A375 (cell line): ENCODE measurements at places on chromosomes 1 and 21. TPM values are rescaled to one million over a fixed set of nuclear protein-coding genes. Genes with fewer than 3 reads are reported as not detected.

Gene KCNE1
- total RNA-seq = 2.2 and 2.8 TPM in 2 replicates

Gene LCE1E
- not detected in 2 replicates for total RNA-seq

Gene CLDN14
- not detected in 2 replicates for total RNA-seq

Gene TNFSF4
- 0.61 and 0.79 TPM in 2 replicates for total RNA-seq

Gene CTNNBIP1
- total RNA-seq = 50.6 and 55.4 TPM in 2 replicates

Gene RXFP4
- total RNA-seq = not detected in 2 replicates

Gene ARMH1
- total RNA-seq = not detected in 2 replicates

Gene IL20
- total RNA-seq = 0.23 TPM in 1 of 2 replicates, not detected in the other

Gene FAM72D
- total RNA-seq = 11.4 and 14.5 TPM in 2 replicates

Gene LMX1A
- not detected in 2 replicates for total RNA-seq

Gene JAM2
- 0.04 TPM in 1 of 2 replicates, not detected in the other for total RNA-seq

Gene GBP3
- total RNA-seq = 1.1 and 2.0 TPM in 2 replicates

Gene FASLG
- not detected in 2 replicates for total RNA-seq

Gene FAM110D
- 0.03 TPM in 1 of 2 replicates, not detected in the other for total RNA-seq

Gene KRTAP20-1
- total RNA-seq = not detected in 2 replicates

Gene KRTAP12-2
- total RNA-seq = not detected in 2 replicates

Gene CA14
- not detected in 2 replicates for total RNA-seq

Gene INAVA
- total RNA-seq = 19.5 and 21.9 TPM in 2 replicates

Gene DNAH14
- 48.6 and 70.3 TPM in 2 replicates for total RNA-seq

Gene PRKAA2
- 1.6 and 2.0 TPM in 2 replicates for total RNA-seq

Gene MACO1
- total RNA-seq = 12.9 and 13.0 TPM in 2 replicates

Gene PDZK1
- total RNA-seq = 0.49 and 1.2 TPM in 2 replicates

Gene KLF17
- 0.21 and 0.34 TPM in 2 replicates for total RNA-seq

Gene LRRC71
- total RNA-seq = not detected in 2 replicates

Gene SPATA46
- total RNA-seq = not detected in 2 replicates

Gene WNT4
- total RNA-seq = not detected in 2 replicates

Gene SPRR5
- not detected in 2 replicates for total RNA-seq

Gene OR2L3
- not detected in 2 replicates for total RNA-seq

Gene BGLAP
- 2.2 and 5.1 TPM in 2 replicates for total RNA-seq

Gene LRRC39
- 0.87 and 1.8 TPM in 2 replicates for total RNA-seq

Gene ITLN2
- 0.15 TPM in 1 of 2 replicates, not detected in the other for total RNA-seq

Gene CRYAA
- not detected in 2 replicates for total RNA-seq

Gene DHX9
- total RNA-seq = 232 and 258 TPM in 2 replicates

Gene PEAR1
- total RNA-seq = 0.49 and 1.7 TPM in 2 replicates

Gene ANGPTL3
- total RNA-seq = not detected in 2 replicates

Gene LRRC38
- total RNA-seq = not detected in 2 replicates

Gene LCE2B
- not detected in 2 replicates for total RNA-seq

Gene MYBPH
- not detected in 2 replicates for total RNA-seq

Gene USH2A
- total RNA-seq = under 0.01 and 0.03 TPM in 2 replicates

Gene RNU1-4
- under 0.01 TPM in 2 replicates for total RNA-seq

Gene CEP170
- 84.8 and 100 TPM in 2 replicates for total RNA-seq

Gene RNF2
- total RNA-seq = 26.2 and 26.9 TPM in 2 replicates

Gene OR2M3
- total RNA-seq = under 0.01 TPM in 1 of 2 replicates, not detected in the other

Gene FAM78B
- total RNA-seq = 7.1 and 8.3 TPM in 2 replicates

Gene GPATCH3
- 17.0 and 18.0 TPM in 2 replicates for total RNA-seq

Gene FABP3
- total RNA-seq = 0.68 TPM in 1 of 2 replicates, not detected in the other

Gene S100A12
- total RNA-seq = not detected in 2 replicates

Gene PLPPR5
- total RNA-seq = 0.15 TPM in 1 of 2 replicates, not detected in the other
